Glomerular endothelial cell (primary cell): ENCODE measurements at places on chromosomes 13 and 19. TPM values are rescaled to one million over a fixed set of nuclear protein-coding genes. Genes with fewer than 3 reads are reported as not detected.

- DNase-seq: no peak
Measured at GRCh38 chr19:1921825-1922224, 16.6 kb downstream of the ADAT3 start.

DNA sequence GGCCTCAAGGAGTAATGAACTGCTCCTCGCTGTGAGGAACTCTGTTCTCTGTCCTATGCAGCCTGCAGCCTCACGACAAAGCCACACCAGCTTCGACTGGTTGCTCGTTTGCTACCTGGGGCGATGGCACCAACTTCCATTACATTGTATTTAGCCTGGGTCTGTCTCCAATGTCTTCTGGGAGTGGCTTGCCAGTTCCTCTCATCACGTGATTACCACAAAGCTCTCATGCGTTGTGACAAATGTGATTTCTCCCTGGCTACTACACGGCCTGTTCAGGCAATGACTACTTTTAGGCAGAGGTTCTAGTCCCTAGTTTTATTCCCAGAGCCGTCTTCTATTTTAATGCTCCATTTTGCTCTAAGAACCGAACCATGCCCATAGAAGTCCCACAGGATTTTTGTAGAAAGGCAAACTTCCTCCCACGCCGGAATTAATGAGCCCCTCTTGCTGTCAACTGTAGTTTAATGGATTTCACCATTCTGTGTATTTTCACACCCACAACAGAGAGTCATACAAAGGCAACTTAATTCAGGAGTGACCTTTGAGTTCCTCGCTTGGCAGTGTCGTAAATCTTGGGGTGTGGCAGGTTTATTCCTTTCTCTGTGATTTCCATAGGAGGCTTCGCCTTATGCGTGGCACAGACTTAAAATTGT is 351.9 kb downstream of the EFNB2 start:
- no peak for DNase-seq

DNA sequence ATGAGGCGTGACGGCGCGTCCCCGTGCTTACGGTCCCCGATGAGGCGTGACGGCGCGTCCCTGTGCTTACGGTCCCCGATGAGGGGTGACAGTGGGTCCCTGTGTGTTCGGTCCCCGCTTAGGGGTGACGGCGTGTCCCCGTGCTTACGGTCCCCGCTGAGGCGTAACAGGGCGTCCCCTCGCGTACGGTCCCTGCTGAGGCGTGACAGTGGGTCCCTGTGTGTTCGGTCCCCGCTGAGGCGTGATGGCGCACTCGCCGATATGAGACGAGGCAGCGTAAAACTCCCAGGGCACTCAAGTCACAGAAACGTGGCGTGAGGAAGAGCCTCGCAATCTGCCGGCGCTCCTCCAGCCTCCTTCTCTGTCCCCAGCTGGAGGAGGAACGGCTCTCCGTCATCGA is 20.9 kb downstream of the CFAP97D2 start:
- DNase-seq: no peak

DNA sequence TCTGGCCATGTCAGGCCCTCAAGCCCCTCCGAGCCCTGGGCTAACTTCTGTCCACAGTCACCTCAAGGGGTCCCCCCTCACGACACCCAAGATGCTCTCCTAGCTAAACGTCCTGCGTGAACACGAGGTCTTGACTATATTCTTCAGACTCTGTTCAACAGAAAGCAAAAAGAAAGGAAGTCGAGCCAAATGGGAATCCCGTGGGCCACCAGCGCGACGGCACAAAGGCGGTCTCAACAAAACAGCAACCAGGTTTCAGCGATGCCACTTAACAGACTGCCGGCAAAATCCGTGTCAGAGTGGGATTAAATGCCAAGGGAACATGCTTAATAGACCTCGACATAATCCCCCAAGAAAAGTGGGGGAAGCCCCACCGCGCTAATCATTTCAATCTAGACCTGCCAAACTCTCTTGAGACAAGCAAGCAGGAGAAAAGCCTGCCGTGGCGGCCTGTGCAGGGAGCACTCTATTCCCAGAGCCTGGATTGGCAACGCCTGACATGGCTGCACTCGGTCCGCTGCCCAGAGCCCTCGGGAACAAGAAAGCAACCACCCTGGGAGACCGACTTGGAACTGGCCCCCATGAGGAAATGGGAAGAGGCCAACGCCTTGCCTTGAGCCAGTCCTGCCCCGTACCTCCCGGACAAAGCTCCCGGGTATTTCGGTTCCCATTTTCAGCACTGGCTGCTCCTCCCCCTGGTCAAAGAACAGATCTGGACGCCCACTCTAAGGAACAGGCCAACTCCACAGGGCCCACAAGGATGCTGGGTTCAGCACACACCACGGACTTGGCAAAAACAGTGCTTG is 16.0 kb downstream of the ZC3H4 start:
- DNase-seq: no peak

GRCh38 chr13:40381935-40382764 is 284.3 kb downstream of the FOXO1 start:
- no peak for DNase-seq

The C19orf38 gene
- 0.44 TPM in 1 of 2 replicates, not detected in the other for total RNA-seq

GRCh38 chr13:44819772-44820171 is 169.5 kb downstream of the NUFIP1 start:
- DNase-seq: no peak

DNA sequence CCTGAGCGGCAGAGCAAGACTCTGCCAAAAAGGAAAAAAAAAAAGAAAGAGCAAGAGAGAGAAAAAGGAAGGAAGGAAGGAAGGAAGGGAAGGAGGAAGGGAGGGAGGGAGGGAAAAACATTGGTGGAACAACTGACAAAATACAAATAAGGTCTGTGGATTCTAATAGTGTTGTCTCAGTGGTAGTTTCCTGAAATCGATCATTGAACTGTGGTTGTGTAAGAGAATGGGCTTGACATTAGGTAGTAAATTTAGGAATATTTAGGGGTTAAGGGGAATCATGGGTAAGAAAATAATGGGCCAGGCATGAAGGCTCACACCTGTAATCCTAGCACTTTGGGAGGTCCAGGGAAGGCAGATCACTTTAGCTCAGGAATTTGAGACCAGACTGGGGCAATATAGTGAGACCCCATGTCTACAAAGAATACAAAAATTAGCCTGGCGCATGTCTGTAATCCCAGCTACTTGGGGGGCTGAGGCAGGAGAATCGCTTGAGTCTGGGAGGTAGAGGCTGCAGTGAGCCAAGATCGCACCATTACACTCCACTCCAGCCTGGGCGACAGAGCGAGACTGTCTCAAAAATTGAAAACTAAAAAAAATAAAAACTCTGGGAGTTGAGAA is 14.5 kb downstream of the PHLDB3 start:
- no peak for DNase-seq

DNA sequence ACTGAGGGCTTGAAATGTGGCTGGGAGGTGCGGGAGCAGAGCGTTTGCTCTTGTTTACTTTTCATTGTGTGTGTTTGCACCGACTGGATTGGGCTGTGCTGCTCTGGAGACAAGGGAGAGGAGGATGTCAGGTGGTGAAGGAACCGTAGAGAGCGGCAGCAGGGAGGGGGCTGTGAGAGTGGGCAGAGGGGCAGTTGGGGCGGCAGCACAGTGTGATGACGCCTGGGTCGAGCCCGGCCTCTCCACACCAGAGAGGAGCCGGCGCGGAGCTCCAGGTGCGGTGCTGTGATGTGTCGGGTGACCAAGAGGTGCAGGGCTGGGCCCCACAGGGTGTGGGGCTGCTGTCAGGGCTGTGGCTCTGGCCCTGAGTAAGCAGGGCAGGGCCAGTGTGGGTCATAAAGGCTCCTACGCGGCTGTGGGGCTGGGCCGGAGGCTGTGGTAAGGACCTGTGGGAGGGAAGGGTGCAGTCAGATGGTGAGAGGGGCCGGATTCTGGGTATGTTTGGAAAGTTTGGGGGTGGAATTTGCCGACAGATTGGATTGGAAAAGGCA is 10.5 kb downstream of the NAXD start:
- no peak for DNase-seq

DNA sequence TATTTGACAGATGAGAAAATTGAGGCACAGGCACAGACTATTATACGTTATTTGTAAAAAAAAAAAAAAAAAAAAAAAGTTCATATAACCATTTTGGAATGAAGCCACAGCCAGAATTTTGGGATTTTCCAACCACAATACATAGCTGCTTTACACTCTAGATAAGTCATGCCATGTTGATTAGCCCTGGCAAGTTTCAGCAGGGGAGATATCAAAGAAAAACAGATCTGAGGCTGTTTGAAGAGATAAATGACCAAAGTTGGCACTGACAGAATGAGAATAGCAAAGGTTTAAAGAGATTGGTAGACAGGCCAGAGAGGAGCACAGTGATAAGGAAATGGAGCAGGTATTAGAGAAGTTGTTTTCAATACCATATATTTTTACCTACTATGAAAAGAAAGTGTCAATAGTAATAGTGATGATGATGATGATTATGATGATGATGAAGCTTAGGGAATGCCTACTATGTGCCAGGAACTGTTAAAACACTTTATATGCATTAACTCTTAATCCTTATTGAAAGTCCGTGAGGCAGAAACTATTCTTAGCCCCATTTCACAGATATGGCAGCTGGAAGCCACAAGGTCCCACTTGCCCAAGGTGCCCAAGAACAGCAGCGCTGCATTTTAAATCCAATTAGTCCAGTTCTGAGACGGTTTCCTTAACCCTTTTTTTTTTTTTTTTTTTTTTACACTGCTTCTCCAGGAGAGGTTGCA is 105.5 kb downstream of the MBNL2 start:
- no peak for DNase-seq

GRCh38 chr13:25652764-25653163 is 281.0 kb downstream of the ATP8A2 start:
- DNase-seq: no peak

DNA sequence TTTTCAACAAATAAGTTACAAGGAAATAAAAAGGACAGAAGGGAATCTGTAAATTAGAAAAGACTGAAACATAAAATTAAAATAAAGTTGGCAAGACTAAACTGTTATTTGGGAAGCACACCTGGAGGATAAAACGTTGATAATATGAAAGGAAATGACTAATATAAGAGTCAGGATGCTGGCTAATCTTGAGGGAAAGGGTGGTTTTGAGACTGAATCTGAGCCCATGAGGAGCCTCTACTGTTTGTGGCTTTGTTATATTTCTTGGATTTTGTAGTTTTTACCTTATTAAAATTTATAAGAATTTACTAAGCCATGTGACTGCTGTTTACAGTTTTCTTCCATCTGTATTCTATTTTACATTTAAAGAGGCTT is 718.0 kb upstream of the SPRY2 start:
- DNase-seq: no peak

The BCKDHA gene
- 27.0 and 33.6 TPM in 2 replicates for total RNA-seq

The ZNF552 gene
- 2.7 and 4.3 TPM in 2 replicates for total RNA-seq

The OVOL3 gene
- not detected in 2 replicates for total RNA-seq

DNA sequence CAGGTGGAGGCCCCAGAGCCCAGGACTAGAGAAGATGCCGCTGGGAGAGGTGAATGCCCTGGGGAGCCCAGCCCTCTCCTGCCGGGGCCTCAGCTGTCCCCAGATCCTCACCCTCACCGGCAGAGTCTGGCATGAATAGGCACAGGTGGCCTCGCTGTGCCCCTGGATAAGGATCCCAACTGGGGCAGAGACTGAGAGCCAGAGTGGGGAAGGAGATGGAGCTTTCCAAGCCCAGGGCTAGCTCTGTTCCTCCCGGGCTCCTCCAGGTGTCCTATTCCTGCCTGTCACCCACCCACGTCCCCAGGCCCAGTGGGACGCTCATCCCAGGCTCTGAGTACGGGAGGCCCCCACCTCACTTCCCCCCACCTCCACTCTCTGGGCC is 16.5 kb downstream of the PRR36 start:
- DNase-seq: no peak

DNA sequence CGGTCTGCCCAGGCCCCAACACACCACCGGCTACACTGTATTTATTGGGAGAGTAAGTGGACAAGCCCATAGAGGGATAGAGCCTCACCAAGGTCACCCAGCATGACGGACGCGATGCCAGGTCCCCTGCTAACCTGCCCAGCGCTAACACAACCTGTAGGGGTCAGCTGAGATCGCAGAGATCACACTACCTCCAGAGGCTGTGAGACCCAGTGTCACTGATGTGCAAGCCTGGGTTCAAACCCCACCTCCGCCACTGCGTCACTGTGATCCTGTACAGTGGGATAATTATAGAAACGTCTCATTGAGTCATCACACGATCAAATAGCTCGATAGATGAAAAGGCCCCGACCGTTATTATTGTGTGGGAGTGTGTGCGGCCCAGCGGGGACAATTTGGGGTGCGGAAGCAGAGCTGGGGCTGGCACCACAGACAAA is 10.6 kb upstream of the TLE2 start:
- DNase-seq: no peak

GRCh38 chr13:25899952-25900351 is 151.9 kb downstream of the SHISA2 start:
- no peak for DNase-seq

GRCh38 chr19:46904114-46905060 is 43.6 kb downstream of the ARHGAP35 start:
- DNase-seq: no peak

The CBARP gene
- total RNA-seq: 9.8 and 13.9 TPM in 2 replicates

The COX6B2 gene
- total RNA-seq: not detected in 2 replicates

DNA sequence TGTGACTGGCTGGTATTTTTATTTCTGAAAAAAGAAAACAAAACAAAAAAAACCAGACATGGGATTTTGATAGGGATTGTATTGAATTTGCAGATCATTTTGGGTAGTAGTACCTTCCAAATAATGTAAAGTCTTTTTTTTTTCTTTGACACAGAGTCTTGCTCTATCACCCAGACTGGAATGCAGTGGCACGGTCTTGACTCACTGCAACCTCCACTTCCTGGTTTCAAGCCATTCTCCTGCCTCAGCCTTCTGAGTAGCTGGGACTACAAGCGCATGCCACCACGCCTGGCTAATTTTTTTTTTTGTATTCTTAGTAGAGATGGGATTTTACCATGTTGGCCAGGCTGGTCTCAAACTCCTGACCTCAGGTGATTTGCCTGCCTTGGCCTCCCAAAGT is 4.2 kb downstream of the ZNF101 start:
- DNase-seq: no peak

- DNase-seq: no peak
Measured at GRCh38 chr19:52190487-52191293, 838 bp downstream of the PPP2R1A start.

- DNase-seq: no peak
Measured at GRCh38 chr19:28466107-28467045, 746.6 kb downstream of the UQCRFS1 start.

DNA sequence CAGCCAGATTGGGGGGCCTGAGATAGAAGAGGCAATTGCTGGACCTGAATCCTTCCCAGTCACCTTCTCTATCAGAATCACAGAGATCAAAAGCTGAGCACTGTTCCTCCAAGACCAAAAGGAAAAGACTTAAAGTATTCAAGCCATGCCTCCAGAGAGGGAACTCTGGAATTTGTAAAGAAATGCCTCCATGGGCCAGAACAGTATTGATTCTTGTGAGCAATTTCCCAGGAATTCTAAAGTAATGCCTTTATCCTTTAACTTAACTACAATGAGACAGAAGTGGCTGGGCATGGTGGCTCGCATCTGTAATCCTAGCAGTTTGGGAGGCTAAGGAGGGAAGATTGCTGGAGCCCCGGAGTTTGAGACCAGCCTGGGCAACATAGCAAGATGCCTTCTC is 148.8 kb downstream of the FLT1 start:
- DNase-seq: no peak

- DNase-seq: no peak
Measured at GRCh38 chr19:36972571-36972970, 56.4 kb downstream of the ZNF568 start.
